Activated effector memory CD4-positive, alpha-beta T cell treated with Interleukin-2 at 50 U/mL for 16 hours (primary cell): ENCODE measurements at places on chromosomes 1 and 21.

GRCh38 chr1:8089535-8090228, 63.6 kb upstream of the ERRFI1 start:
- DNase-seq: no peak

- no peak for DNase-seq
These were observed 30.2 kb upstream of the CD1D start for GRCh38 chr1:158150523-158150922.

GRCh38 chr1:208509072-208509471, 264.9 kb upstream of the PLXNA2 start:
- no peak for DNase-seq

GRCh38 chr1:230819976-230820375, 48.3 kb downstream of the C1orf198 start:
- no peak for DNase-seq

DNA sequence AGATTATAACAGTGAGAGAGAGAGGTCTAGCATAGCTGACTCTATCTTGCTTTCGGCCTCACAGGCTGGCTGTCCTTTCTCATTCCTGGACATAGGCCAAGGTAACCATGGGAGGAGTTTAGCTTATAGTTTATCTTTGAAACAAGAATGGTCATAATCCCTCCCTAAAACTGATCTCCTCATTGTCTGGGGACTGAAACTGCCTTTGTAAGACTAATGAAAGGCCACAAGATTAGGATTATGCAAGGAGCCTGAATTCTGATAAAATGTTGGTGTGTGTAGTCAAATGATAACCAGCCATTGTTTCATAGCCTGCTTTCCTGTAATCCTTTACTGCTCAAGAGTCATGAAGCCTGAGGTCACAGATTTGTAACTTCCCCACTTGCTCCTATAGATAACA, 131.9 kb upstream of the LYPLAL1 start:
- no peak for DNase-seq

- DNase-seq: no peak
These were observed 145.4 kb upstream of the C8B start for GRCh38 chr1:57111175-57111574.

DNA sequence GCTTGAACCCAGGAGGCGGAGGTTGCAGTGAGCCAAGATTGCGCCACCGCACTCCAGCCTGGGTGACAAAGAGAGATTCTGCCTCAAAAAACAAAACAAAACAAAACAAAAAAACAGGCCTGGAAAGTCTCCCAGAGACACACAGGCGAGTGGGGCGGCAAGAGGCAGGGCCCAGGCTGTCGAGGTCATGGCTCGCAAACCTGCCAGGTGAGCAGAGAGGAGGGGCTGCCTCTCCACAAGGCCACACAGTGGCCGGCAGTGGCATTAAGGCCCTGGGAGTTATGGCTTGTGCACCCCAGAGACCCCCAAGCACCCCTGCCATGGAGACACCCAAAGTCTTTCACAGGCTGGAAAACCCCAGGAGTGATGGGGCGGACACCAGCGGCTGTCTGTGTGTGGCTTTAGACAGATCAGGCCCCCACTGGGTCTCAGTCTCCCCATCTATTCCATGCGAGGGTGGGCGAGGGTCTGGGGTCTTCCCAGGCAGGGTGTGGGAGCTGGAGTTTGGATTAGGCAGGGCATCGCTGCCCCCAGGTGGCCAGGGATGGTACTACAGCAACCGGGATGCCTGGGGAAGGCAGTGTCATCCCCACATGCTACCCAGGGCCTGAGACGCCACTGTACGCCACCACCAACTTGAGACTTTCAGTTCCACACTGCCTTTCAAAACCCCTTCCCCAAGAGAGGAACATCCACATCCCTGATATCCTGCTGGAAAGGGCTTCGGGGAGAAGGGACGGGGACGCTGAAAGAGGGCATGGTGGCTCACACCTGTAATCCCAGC, 7.3 kb upstream of the CTRC start:
- DNase-seq: peak; percentile 57

- DNase-seq: no peak
These were observed 57.0 kb downstream of the PTP4A2 start for GRCh38 chr1:31880957-31881687.

DNA sequence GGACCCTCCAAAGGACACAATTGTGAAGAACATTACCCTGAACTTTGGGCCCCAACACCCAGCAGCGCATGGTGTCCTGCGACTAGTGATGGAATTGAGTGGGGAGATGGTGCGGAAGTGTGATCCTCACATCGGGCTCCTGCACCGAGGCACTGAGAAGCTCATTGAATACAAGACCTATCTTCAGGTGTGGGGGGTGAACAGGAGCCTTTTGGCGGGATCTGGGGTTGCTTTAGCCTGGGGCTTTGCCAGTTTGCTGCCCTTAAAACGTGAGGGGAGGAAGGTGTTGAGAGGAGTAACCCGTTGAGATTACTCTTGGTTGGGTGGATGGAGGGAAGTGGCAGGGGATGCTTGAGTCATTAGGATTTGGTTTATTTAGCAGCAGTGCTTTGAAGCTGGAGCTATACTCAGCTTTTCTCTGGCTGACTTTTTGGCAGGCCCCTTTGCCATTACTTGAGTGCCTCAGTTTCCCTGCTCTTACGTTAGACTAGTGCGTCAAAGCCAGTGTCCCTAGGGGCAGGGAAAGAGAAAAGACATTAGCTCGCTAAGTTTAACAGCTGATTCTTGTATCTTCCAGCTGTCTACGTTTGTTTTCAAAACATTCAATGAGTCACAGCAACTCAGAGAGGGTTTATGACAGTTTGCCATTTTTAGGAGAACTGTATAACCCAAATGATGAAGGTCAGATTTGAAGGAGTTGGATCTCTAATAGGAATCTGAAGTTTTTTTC, 4.4 kb downstream of the NDUFS2 start:
- no peak for DNase-seq

GRCh38 chr1:30888391-30888790, 20.2 kb downstream of the SDC3 start:
- no peak for DNase-seq

- DNase-seq: no peak
These were observed 43.8 kb downstream of the ALG14 start for GRCh38 chr1:95028954-95029353.
